ENCODE measurements at places on chromosomes 5 and 9. TPM values are rescaled to one million over a fixed set of nuclear protein-coding genes. Genes with fewer than 3 reads are reported as not detected.

DNA sequence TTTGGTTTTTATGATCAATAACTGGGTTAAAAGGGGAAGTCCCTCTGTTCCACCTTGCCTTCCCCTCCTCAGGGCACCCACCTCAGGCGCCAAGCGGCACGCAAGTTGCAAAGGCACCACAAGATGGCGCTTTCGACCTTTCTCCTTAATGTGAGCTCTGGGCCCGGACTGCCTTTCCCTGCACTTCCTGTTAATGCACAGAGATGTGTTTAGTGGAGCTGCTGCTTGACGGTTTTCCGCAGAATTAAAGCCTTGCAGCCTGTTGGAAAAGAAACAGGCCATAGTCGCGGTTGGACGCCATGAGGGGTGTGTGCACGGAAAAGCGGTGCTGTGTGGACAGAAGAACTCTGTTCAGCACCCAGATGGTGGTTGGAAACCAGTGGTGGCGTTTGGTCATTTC, 17.9 kb downstream of the CXCL14 start:
- no peaks in the 10 kb centered on the region for H3K4me1 ChIP-seq
- H3K36me3 ChIP-seq = no peaks in the 10 kb centered on the region
- H3K27me3 ChIP-seq = peaks cover 26% of the 10 kb centered on the region
- peak; percentile 70 for DNase-seq

OGN gene
- not detected for polyA plus RNA-seq

CMYA5 gene
- polyA plus RNA-seq = 0.39 TPM

PLEKHG4B gene
- 1.1 TPM for polyA plus RNA-seq

GRCh38 chr9:8859416-8859815, 1059.8 kb upstream of the DMAC1 start:
- DNase-seq = no peak
- no peak overlapping the region for H3K4me3 ChIP-seq
- H3K27ac ChIP-seq = no peak overlapping the region
- no peaks in the 10 kb centered on the region for H3K4me1 ChIP-seq
- peaks cover 15% of the 10 kb centered on the region for H3K27me3 ChIP-seq
- no peaks in the 10 kb centered on the region for H3K36me3 ChIP-seq

DNA sequence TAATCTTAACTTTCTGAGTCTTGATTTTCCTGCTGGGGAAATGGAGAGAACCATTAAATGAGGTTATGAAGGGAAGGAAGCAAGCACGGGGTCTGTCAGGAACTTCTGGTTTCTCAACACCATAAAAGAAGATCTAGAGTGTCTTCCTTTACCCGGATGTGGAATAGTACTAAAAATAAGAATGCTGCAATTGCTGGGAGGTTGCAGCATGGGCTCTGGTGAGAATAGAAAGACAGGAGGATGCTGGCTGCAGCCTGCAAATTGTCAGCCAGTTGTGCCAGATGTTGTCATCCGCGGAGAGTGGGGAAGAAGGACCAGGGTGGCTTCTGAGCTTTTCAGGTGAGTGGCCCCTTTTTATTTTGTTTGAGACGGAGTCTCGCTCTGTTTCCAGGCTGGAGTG, 69.3 kb upstream of the STC2 start:
- no peak overlapping the region for H3K27ac ChIP-seq
- H3K36me3 ChIP-seq = no peaks in the 10 kb centered on the region
- peaks cover 13% of the 10 kb centered on the region for H3K4me1 ChIP-seq
- DNase-seq = no peak
- no peak overlapping the region for H3K4me3 ChIP-seq
- no peaks in the 10 kb centered on the region for H3K27me3 ChIP-seq

EXOSC3 gene
- polyA plus RNA-seq = 37.2 TPM

- peaks cover 4% of the 10 kb centered on the region for H3K27me3 ChIP-seq
- no peaks in the 10 kb centered on the region for H3K36me3 ChIP-seq
- peaks cover 2% of the 10 kb centered on the region for H3K4me1 ChIP-seq
- no peak overlapping the region for H3K27ac ChIP-seq
- DNase-seq = no peak
These were observed 40.5 kb downstream of the BHMT start for GRCh38 chr5:79151942-79152671.

- H3K27ac ChIP-seq = no peak overlapping the region
- no peaks in the 10 kb centered on the region for H3K36me3 ChIP-seq
- peaks cover 14% of the 10 kb centered on the region for H3K4me1 ChIP-seq
These were observed 136.3 kb downstream of the SIL1 start for GRCh38 chr5:139061856-139062255.

DNA sequence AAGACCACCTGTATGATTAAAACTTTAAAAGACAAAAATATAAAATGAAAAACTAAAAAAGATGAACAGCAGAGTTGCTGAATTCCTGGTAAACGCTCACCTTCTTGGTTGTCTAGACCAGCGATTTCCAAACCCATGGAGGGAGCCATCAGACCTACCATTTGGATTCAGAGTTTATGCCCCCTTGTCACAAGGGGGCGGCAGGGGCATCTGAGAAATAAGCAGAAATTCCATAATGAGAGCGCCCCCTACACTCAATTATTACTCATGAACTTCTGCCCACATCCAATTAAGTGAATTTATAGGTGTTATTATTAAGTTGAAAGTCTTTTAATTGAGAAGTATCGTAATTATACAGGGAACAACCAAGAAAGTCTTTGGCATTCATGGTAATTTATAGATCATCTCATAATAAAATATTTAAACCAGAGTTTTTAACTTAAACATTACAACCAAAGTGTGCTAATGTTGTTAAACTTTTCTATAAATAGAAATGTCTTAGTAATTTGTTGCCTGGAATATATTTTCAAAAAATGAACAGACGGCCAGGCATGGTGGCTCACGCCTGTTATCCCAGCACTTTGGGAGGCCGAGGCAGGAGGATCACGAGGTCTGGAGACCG, 35.2 kb upstream of the SPATA31C2 start:
- no peak overlapping the region for H3K27ac ChIP-seq
- peak; percentile 73 for DNase-seq
- no peak overlapping the region for H3K4me3 ChIP-seq
- H3K36me3 ChIP-seq = no peaks in the 10 kb centered on the region
- peaks cover 7% of the 10 kb centered on the region for H3K27me3 ChIP-seq
- H3K4me1 ChIP-seq = no peaks in the 10 kb centered on the region

GRCh38 chr5:177546258-177546741, 8.1 kb downstream of the FAM193B start:
- DNase-seq = peak; percentile 99
- peaks cover 21% of the 10 kb centered on the region for H3K4me1 ChIP-seq
- peaks cover 3% of the 10 kb centered on the region for H3K36me3 ChIP-seq

TMEM141 gene
- polyA plus RNA-seq = 77.8 TPM

MEGF9 gene
- 3.0 TPM for polyA plus RNA-seq

Measured in IMR-90 (cell line).